Immature natural killer cell (primary cell): ENCODE measurements at places on chromosomes 1 and 21. TPM values are rescaled to one million over a fixed set of nuclear protein-coding genes. Genes with fewer than 3 reads are reported as not detected.

PLA2G2F gene
- not detected for polyA plus RNA-seq

PTGS2 gene
- 0.84 TPM for polyA plus RNA-seq

PRAMEF27 gene
- not detected for polyA plus RNA-seq

AIRE gene
- not detected for polyA plus RNA-seq

CA6 gene
- polyA plus RNA-seq: not detected

PODN gene
- 2.9 TPM for polyA plus RNA-seq

FYB2 gene
- polyA plus RNA-seq: not detected

NOS1AP gene
- polyA plus RNA-seq: not detected

C2CD2 gene
- not detected for polyA plus RNA-seq

MTARC1 gene
- polyA plus RNA-seq: not detected

DISP3 gene
- 0.37 TPM for polyA plus RNA-seq

OR14K1 gene
- not detected for polyA plus RNA-seq

HEATR1 gene
- polyA plus RNA-seq: 4.6 TPM

TMPRSS2 gene
- not detected for polyA plus RNA-seq

ERG gene
- not detected for polyA plus RNA-seq

BSND gene
- not detected for polyA plus RNA-seq

IL20 gene
- not detected for polyA plus RNA-seq

CA14 gene
- not detected for polyA plus RNA-seq

PTGER3 gene
- polyA plus RNA-seq: not detected

RPAP2 gene
- polyA plus RNA-seq: 7.9 TPM

CFAP107 gene
- polyA plus RNA-seq: not detected

C1orf87 gene
- polyA plus RNA-seq: not detected

GPR25 gene
- 4.5 TPM for polyA plus RNA-seq

MRPS14 gene
- 42.5 TPM for polyA plus RNA-seq

CLCA2 gene
- not detected for polyA plus RNA-seq

SLC19A1 gene
- polyA plus RNA-seq: 7.1 TPM

AMY1B gene
- not detected for polyA plus RNA-seq

LEMD1 gene
- not detected for polyA plus RNA-seq

KCNA2 gene
- not detected for polyA plus RNA-seq

SLC9C2 gene
- polyA plus RNA-seq: not detected

GNG4 gene
- polyA plus RNA-seq: not detected

SPATA45 gene
- polyA plus RNA-seq: not detected

KLHDC7A gene
- not detected for polyA plus RNA-seq

ADGRB2 gene
- not detected for polyA plus RNA-seq

CFHR5 gene
- not detected for polyA plus RNA-seq

ARHGAP29 gene
- polyA plus RNA-seq: not detected

DMBX1 gene
- polyA plus RNA-seq: not detected

GJA8 gene
- polyA plus RNA-seq: not detected

AKR7A3 gene
- polyA plus RNA-seq: not detected

NBPF10 gene
- polyA plus RNA-seq: not detected

PCNX2 gene
- 1.1 TPM for polyA plus RNA-seq

SYPL2 gene
- not detected for polyA plus RNA-seq

RHEX gene
- polyA plus RNA-seq: 1.0 TPM

ZNF362 gene
- polyA plus RNA-seq: 16.2 TPM

CD34 gene
- not detected for polyA plus RNA-seq

SETDB1 gene
- 20.9 TPM for polyA plus RNA-seq

IL19 gene
- polyA plus RNA-seq: not detected

OR2C3 gene
- polyA plus RNA-seq: not detected

SV2A gene
- polyA plus RNA-seq: 0.89 TPM

LYPD8 gene
- not detected for polyA plus RNA-seq

INSRR gene
- polyA plus RNA-seq: not detected

ADCY10 gene
- polyA plus RNA-seq: not detected

GMEB1 gene
- polyA plus RNA-seq: 29.2 TPM

S100A14 gene
- polyA plus RNA-seq: not detected

MARK1 gene
- not detected for polyA plus RNA-seq

CNR2 gene
- polyA plus RNA-seq: 9.5 TPM

CRNN gene
- not detected for polyA plus RNA-seq

KRTAP13-1 gene
- polyA plus RNA-seq: not detected
